ENCODE measurements at places on chromosomes 7 and 10. TPM values are rescaled to one million over a fixed set of nuclear protein-coding genes. Genes with fewer than 3 reads are reported as not detected.

FGL2 gene
- 86.5 TPM for total RNA-seq

CUBN gene
- 3.4 TPM for total RNA-seq

AKR1C4 gene
- not detected for total RNA-seq

NANOS1 gene
- 1.5 TPM for total RNA-seq

SPDYE8 gene
- not detected for total RNA-seq

LRRD1 gene
- 0.07 TPM for total RNA-seq

ANKRD30A gene
- total RNA-seq, result not detected

SLC26A5 gene
- not detected for total RNA-seq

ELFN1 gene
- not detected for total RNA-seq

CPED1 gene
- 64.8 TPM for total RNA-seq

LIPF gene
- total RNA-seq, result not detected

PTPRZ1 gene
- total RNA-seq, result 0.46 TPM

OGDHL gene
- total RNA-seq, result 0.26 TPM

PDCD11 gene
- 28.0 TPM for total RNA-seq

CNOT4 gene
- 17.5 TPM for total RNA-seq

DDC gene
- not detected for total RNA-seq
